ENCODE measurements at places on chromosomes 2 and 18.

- DNase-seq, result no peak
These were observed 25.2 kb downstream of the KIAA2012 start for GRCh38 chr2:202098291-202098690.

DNA sequence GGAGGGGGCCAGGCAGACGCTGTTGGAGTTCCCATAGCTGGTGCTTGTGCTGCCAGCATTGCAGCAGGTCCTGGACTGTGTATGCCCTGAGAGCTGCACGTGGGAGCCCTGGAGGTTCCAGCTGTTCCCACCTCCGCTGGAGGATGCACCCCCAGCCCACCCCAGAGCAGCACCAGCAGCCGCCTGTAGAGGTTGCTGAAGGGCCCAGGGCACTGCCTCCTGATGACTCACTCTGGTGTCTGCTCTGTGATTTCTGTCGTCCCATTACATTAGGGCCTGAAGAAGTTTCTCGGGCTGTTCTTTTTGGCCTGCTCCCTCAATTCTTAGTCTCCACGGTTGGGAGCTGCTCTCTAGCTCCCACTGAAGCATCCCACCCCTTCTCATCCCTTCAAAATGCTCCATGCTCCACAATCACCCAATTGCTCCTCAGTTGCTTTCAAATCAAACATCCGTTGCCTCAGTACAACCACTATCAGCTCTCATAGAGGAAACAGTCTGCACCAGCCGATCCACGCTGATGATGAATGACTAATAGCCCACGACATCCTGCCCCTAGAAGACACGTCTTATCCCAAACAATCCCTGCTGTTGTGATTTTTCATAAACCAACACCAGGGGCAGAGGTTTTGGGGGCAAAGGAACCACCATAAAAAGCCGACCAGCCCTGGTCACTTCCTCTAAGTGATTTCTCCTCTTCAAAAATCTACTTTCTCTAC, 65.2 kb upstream of the RNF152 start:
- DNase-seq, result no peak

GRCh38 chr2:64327510-64328414, 126.2 kb upstream of the LGALSL start:
- no peak for DNase-seq

DNA sequence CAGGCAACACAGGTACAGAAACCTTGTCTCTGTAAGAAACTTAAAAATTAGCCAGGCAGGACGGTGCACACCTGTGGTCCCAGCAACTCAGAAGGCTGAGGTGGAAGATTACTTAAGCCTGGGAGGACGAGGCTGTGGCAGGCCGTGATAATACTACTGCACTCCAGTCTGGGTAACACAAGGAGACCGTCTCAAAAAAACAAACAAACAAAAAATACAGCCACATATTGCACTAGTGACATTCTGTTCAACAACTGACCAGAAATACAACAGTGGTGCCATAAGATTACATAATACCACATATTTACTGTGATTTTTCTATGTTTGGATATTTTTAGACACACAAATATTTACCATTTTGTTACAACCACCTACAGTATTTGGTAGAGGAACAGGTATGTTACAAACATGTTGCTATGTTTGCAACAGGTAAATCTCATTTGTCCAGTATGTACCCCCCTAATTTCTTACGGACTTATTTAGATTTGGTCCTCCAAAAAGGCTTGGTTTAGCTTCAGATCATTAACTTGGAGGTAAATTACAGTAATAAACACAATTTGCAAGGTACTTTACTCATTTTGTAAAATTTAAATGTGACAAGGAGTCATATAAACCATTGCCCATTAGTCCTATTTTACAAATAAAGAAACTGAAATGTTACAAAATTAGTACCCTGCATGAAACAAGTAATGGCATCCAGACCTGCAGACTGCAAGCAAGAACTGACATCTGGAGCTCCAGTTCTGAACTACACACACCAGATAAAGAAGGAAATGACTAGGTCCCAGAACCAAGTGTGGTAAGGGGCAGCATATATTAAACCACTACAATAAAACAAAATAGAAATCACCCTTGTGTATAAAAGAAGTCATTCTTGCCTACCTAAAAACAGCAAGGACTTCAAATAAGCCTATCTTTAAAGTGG, 36.8 kb downstream of the TRIP12 start:
- DNase-seq, result no peak

GRCh38 chr2:67216881-67217280, 180.3 kb upstream of the ETAA1 start:
- DNase-seq, result no peak

DNA sequence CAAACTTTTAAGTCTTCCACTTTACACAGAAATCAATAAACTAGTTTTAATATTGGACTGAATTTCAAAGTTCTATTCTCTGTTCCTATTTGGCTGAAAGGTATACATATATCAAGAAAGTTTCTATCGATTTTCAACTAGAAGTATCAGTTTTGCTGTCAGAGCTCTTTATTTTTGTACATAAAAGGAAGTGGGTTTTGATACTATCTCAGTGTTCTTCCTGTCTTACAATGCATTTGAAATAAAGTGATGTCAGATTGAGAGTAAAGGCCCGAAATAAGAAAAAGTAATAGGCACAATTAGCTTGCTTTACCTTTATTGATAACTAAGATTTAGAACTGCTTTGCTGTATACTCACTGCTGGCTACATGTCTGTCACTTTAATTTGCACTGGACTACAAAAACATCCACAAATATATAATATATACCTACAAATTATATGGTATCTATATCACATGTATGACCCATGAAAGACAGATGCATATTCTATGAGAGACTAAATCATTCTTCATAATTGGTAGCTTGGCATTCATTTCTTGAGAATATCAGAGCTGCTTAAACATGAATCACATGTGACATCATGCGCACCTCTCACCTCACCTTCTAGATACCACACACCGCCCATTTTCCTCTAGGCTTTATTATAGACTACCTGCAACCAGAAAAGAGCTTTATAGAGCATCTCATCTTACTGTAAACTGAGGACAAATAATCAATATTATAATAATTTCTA, 83.6 kb downstream of the ASXL2 start:
- peak; percentile 2 for DNase-seq

DNA sequence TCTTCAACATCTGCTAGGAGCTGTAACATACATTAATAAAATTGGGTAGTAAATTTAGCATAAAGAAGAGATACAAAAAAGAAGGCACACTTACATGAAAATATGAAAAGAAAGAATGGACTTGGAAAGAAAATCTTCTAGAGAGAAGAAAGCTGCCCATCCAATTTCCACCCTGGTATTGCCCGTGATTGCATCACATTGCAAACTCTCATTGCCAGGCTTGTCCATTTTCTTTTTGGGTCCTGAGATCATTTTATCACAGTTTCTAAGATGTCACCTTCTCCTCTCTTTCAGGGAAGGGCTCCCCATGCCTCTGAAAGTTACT, 321.5 kb downstream of the RND3 start:
- DNase-seq, result no peak

- DNase-seq, result no peak
These were observed 162.7 kb upstream of the ETAA1 start for GRCh38 chr2:67234440-67234839.

GRCh38 chr18:8756571-8756970, 51.2 kb downstream of the MTCL1 start:
- DNase-seq, result no peak

DNA sequence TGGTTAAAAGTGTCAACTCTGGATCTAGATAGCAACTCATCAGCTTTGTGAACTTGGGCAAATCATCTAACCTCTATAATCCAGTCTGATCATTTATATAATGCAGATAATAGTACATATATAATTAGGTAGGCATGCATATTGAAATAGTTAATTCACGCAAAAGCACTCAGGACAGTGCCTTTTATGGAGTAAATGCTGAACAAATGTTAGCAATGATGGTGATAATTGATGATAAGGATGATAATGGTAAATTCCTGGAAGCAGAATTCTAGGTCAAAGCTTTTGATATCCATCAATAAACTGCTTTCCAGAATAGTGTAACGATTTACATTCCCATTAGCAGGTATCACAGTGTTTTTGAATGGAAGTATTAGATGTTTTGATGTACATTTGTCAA, 59.7 kb upstream of the CYP26B1 start:
- DNase-seq, result no peak

DNA sequence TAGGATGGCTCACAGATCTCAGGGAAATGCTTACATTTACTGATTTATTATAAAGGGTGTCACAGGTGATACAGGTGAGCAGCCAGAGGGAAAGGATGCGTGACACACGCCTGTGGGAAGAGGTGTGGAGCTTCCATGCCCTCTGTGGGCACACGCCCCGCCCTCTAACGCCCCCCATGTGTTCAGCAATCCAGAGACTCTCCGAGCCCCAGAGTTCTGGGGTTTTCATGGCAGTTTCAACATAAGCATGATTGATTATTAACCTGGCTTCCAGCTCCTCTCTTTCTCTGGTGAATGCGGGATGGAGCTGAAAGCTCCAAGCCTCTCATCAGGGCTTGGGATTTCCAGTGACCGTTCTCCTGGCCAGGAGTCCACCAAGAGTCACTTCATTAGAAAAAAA, 34.3 kb upstream of the ODC1 start:
- DNase-seq, result no peak

- DNase-seq, result no peak
These were observed 109.4 kb upstream of the FANCL start for GRCh38 chr2:58350484-58350883.
